Right cardiac atrium (tissue), 5 donors: ENCODE measurements at places on chromosomes 5 and 9. TPM values are rescaled to one million over a fixed set of nuclear protein-coding genes. Genes with fewer than 3 reads are reported as not detected.

The AMBP gene
- total RNA-seq = not detected

DNA sequence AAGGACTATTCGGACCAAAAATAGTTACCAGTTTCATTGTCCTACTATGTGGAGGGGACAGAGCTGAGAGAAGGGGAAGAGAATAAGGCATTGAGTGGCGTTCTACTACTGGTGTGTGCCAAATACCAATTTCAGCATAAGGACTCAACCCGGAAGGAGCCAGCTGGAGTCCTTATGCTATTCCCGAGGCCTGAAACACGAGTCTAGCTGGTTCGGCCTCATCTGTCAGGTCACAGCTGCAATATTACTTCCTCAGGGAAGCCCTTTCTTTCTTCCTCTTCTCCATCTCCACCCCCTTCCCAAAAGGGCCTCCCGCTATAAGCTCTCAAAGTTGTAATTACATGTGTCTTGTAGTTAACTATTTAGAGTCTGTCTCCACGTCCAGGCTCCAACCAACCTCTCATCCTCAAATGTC lies 20.5 kb upstream of the FER start:
- no peak for DNase-seq

The ST6GALNAC6 gene
- 65.4 TPM for total RNA-seq

The SOWAHA gene
- 0.11 TPM for total RNA-seq

DNA sequence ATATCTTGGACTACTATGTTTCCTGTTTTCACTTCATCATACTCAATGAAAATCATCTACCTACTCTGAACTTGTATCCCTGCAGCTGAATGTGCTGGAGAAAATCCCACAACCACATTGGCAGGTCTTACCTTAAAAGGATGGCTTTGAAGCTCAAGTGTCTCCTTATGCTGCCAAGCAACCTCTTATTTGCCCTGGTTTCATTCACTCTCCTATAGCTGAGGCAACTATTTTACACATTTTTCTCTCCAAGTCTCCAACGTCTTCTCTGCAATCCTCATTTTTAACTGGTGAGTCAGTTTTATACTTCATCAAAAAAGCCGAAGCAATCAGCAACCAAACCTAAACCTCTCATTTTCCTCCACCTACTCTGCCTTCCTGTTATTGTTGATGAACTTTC lies 49.7 kb downstream of the POU4F3 start:
- no peak for DNase-seq

- no peak for DNase-seq
Observed at GRCh38 chr9:14089051-14089803, 224.7 kb downstream of the NFIB start.

GRCh38 chr9:126465977-126466376 lies 139.3 kb downstream of the MVB12B start:
- no peak for DNase-seq

DNA sequence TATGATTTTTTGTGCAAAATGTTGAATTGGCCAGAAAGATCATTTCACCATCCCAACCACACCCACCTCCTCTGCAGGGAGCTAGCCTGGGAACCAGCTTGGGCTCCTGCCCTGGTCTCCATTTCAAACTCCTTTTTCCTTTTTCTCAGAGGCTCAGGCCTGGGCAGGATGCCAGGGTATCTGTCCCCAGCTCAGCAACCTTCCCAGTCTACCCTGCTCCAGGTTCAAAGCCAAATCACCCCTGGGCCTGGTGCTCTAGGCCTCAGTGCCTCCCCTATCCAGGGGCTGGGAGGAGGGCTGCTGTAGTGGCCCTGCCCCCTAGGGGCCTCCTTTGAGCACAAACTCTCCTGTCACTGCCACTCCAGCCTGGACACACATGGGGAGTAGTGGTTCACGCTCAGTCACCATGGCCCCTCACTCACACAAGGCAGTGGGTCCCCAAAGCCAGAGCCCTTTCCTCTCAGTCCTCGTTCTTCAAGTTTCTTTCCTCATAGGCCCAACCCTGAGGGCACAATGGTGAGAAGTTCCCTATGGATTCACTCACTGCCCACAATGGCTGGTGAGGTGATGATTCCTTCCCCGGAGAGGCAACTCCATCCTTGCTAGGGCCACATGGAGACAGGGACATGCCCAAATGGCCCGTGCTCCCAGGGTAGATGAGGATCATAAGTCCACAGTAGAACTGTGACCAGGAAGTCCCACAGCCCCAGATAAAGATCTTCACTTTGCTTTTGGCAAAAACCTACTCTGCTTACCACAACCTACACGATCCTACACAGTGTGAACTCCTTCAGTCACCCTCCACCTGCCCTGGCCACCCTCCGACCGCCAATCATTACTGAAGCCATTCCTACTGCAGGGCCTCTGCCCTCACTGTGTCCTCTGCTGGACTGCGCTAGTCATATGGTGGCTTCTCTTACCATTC lies 1.6 kb upstream of the ST6GALNAC4 start:
- DNase-seq = peak; percentile 80

The SLC34A3 gene
- not detected for total RNA-seq

The MRPS2 gene
- total RNA-seq = 27.1 TPM

GRCh38 chr5:78661691-78662090 lies 13.1 kb upstream of the LHFPL2 start:
- no peak for DNase-seq

The ANKRD18B gene
- 1.3 TPM for total RNA-seq

GRCh38 chr9:138122201-138122600 lies 244.6 kb downstream of the CACNA1B start:
- no peak for DNase-seq

DNA sequence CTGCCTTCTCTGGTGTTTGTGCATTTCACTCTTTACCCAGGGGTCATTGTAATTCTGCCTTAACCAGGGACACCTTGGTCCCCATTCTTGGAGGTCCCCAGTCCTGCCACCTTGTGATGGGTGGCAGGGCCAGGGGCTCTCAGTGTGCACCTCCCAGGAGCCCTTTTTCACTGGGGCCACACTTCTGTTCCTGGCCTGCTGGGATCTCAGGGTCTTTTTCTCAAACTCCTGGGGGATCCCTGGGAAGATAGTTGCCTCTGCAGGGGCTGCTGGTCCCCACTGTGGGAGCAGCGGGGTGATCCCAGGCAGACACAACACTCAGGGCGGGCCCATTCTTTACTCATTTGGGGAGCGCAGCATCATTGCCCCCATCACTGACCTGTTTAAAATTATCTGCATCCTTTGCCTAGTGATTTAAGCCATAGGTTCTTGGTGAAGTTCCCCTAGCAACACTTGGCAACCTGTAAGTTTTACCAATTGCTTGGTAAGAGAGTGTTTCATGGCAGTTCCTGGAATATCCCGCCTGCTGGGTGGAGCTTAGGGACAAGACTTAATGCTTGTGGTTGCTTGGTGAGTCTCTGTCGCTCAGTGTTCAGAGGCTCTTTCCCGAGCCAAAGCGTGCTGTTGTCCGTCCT lies 15.7 kb downstream of the PHF2 start:
- DNase-seq = no peak

- no peak for DNase-seq
Observed at GRCh38 chr5:135545099-135545498, 9.3 kb upstream of the NEUROG1 start.

- DNase-seq = no peak
Observed at GRCh38 chr9:112711050-112711689, 6.7 kb downstream of the INIP start.

DNA sequence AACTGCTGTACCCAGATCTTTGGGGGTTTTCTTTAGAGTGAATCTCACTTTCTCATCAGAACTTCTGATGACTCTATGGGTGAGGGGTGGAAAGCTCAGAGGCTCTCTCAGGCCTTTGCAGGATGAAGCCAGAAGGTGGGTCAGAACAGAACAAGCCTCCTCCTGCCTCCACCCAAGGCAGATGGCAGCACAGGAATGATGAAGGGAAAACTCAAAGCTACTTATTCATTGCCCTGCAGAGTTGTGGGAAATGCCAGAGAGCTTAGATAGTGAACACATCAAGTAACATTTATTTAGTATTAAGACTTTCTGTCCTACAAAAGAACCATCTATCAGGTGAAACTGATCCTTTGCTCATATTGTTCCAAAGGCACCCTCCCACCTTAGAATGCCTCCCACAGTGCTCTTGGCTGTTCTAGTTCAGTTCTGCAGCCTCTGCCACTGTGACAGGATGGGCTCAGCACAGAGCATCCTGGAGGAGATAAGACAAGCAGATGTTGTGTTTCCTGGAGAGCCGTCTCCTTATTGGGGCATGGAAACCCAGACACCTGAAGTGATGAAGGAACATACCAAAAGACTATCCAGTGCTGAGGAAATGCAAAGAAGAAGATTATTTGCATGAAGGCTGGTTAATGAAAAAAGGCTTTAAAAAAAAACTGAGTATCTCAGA lies 146.6 kb downstream of the ADAMTS12 start:
- DNase-seq = no peak

GRCh38 chr9:31089549-31090221 lies 1294.8 kb upstream of the ACO1 start:
- DNase-seq = no peak

GRCh38 chr9:11072176-11072575 lies 459.4 kb upstream of the PTPRD start:
- DNase-seq = no peak

DNA sequence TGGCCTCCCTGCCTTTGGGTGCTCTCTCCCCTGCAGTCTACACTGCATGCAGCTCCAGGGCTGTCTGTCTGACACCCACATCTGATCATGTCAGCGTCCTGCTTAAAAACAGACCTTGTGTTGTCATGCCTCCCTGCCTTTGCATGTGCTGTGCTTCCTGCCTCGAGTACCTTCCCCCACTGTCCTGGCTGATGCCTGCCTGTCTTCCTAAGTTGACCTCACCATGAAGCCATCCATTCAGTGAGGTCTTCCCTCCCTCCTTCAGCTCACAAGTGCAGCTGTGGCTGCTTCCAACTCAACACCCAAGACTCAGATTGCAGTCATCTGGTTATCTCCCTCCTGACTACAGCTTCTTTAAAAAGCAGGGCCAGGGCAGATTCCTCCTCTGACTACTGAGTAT lies 5.5 kb downstream of the ANGPTL2 start:
- DNase-seq = no peak

GRCh38 chr5:171340491-171340890 lies 31.4 kb downstream of the TLX3 start:
- DNase-seq = no peak

The SLC6A18 gene
- total RNA-seq = not detected

The MSMP gene
- not detected for total RNA-seq

The POU5F2 gene
- total RNA-seq = 0.56 TPM

The SLC36A3 gene
- not detected for total RNA-seq

DNA sequence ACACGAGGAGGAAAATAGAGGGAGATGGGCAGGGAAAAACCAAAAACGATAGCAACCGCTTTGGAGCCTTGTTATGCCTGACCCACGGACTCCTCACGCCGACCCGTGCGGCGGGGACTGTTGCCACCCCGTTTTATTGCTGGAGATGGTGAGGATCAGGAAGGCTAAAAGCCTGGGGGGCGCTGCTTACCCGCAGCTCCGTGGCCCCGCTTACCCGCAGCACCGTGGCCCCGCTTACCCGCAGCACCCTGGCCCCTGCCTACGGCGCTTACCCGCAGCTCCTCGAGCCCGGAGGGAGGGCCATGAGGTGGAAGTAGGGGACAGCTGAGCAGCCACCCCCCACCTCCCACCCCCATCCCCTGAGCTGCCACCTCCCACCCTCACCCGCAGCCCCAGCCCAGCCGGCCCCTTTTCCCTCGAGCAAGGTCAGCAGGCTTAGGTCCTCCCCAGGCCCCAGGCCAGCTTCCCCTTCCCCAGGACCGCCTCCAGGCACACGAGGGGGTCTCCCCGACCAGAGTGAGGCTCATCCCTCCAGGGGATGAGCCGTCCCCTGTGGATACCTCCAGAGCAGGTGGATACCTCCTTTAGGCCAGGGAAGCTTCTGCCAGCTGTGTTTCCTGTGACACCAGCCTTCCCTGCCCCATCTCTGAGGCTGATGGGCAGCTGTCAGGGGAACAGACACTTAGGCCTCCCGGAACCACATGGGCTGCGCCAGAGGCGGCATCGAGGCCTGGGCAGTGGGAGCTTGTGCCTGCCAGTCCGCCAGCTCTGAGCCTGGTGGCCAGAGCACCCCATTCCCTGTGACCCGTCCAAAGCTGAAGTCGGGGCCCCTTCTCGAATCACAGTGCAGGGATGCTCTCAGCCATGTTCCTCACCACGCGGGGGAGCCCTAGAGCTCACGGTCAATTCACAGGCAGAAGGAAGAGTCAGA lies 92.3 kb downstream of the LMX1B start:
- peak; percentile 88 for DNase-seq

The SLC45A2 gene
- not detected for total RNA-seq

GRCh38 chr5:35540002-35540401 lies 77.7 kb upstream of the SPEF2 start:
- no peak for DNase-seq

- DNase-seq = no peak
Observed at GRCh38 chr9:22103685-22104575, 94.8 kb upstream of the CDKN2B start.
